CD4-positive, alpha-beta T cell treated with Interferon gamma for 1 hour (primary cell): ENCODE measurements at places on chromosomes 11 and 22.

DNA sequence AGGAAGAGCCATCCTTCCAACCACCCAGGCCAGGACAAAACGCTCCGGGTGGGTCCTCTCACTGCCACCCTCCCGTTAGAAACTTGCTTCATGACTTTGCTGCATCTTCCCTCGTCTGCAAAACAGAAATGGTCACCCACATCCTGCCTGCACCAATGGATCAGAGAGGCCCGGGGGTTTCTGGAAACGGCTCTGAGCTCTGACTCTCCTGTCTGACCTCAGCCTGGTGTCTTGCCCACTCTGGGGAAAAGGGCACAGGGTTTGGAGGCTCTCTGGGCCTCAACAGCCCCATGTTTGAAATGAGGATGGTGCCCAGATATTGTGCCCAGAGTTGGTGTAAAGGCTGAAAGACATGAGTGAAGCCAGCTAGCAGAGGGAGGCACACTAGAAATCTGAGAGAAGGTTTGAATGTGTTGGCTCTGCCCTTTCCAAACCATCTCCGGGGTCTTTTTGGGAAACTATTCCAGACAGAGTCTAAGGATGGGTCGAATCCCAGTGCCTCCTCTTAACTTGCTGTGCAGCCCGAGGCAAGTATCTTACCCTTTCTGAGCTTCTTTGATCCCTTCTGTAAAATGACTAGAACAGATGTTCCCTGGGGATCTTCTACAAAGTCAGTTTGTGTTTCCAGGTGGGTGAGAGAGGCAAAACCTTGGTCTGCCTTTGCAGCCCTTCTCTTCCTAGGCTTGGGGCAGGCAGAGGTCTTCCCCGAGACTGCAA lies 2.1 kb downstream of the CRYBB3 start:
- no peak for DNase-seq

- no peak for DNase-seq
Measured at GRCh38 chr11:91305402-91305801, 919.2 kb upstream of the FAT3 start.

DNA sequence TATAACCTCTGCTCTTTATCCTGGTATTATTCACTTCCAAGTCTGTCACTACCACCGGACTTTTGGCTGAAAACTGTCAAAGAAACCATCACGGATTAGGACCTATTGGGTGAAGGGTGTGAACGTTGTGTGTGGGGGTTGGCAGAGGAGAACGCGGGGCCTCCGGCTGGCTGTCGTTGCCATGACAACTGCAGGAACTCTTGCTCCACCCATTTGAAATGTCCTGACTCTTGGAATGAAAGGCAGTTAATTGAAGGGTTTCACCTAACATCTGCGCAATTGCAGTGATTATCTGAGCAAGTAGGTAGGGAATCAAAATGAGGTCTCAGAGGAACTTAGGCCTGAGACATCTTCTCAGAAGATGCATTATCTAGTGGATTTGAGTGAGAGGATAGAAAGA lies 60.9 kb upstream of the CLMP start:
- DNase-seq, result no peak

DNA sequence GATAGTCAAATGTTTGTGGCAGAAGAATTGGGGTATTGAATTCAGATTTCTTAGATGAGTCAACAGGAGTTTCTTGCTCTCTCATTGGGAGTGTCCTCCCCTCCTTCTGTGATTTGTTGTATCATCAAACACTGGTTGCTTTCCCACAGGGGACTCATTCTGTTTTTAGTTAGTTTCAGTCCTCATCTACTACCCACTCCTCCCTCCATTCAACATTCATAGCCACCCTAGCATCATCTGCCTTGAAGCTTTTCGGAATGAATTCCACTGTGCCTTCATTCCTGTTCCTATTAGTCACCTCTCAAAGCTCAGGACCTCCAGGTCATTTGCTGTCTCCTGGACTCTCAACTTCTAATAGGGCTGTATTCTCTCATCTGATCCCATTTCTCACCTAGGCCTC lies 31.5 kb upstream of the RAB38 start:
- no peak for DNase-seq

DNA sequence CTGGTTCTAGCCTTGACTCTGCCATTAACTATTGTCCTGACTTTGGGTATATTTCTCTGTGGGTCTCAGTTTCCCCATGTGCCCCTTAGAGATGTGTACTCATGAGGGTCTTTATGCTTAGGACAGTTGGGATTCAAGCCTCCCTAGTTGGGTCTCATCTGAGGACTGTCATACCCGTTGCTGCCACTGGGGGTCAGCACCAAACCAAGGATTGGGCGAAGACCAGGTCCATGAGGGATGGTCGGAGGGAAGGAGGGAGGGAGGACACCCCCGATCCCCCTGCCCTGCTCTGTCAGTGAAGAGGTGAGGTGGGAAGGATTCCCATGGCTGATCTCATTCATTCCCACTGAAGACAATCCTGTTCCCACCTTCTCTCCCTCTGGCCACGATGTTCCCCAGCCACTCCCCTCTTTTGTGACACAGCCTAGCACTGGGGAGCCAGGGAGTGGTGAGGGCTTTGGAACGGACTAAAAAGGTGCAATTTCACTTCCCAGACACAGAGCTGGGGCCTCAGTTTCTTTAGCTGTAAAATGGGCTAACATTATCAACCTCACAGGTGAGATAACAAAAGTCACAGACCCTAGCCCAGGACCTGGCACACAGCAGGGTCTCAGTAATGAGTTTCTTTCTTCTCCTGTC lies 12.4 kb upstream of the KLHL35 start:
- DNase-seq, result peak; percentile 57

DNA sequence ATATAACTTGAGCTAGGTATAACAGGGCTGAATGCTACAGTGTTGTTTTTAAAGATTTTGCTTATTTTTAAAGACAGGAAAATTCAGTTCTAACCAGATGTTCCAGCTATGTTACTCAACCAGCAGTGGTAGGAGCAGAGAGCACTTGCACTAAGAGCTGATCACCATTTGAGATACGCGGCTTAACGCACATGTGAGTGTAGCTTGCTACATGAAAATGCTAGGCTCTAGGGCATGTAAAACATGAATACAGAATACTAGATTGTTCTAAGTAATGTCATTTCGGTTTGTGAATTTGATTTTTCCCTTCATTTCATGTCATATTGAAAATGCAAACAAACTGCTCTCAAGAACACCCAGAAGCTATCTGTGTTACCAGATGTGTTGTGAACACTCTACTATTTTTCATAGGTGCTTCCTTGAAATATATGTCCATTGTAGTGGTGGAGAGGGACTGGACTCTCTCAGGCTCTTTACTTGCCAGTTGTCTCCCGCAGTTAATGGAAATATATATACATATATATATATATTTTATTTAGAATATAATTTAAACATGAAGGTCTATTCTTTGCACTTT lies 10.8 kb upstream of the TECTA start:
- no peak for DNase-seq

DNA sequence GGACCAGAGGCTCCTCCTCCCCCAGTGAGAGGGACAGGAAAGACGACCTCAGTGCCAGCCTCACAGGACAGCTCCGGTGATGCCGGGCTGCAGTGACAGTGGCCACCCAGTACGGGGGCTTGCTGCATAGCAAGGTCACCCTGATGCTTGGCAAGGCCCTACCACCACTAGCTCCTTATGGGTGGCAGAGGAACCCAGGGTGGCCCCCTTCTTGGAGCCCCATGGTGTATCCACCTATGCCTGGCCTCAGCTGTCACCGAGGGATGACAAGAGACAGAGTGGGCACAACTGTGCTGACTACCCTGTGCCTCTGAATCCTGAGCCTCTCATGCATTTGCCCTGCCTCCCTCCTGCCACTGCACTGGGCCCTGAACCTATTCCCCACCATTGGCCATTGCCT lies 809.2 kb downstream of the TBC1D22A start:
- DNase-seq, result no peak

DNA sequence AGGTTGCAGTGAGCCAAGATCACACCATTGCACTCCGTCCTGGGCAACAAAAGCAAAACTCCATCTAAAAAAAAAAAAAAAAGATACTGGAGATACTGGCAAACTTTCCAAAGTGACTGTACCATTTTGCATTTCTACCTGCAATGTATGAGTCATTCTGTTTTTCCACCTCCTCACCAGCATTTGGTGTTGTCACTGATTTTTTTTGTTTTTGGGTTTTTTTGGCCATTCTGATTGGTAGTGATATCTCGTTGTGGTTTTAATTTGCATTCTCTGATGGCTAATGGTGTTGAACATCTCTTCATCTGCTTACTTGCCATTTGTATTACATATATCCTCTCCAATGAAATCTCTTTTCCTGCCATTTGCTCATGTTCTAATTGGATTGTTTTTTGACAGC lies 12.0 kb upstream of the RBX1 start:
- DNase-seq, result no peak

DNA sequence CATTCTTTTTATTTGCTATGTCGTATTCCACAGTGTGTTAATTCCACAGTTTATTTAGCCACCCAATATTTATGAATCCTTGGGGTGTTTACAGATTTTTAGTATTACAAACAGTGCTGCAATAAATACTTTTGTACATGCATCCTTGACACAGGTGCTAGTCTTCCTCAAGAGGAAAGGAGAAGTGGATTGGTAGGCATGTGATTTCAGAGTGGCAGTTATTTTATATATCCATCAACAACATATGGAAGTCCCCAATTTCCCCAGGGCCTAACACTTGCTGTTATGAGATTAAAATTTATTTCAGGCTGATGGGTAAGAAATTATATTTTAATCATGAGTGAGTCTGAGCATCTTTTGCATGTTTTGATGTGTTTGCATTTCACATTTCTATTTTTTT lies 17.9 kb downstream of the TRIM44 start:
- DNase-seq, result no peak

GRCh38 chr11:127624306-127624856 lies 623.8 kb upstream of the KIRREL3 start:
- no peak for DNase-seq

GRCh38 chr11:78906566-78906965 lies 331.9 kb upstream of the NARS2 start:
- DNase-seq, result no peak

DNA sequence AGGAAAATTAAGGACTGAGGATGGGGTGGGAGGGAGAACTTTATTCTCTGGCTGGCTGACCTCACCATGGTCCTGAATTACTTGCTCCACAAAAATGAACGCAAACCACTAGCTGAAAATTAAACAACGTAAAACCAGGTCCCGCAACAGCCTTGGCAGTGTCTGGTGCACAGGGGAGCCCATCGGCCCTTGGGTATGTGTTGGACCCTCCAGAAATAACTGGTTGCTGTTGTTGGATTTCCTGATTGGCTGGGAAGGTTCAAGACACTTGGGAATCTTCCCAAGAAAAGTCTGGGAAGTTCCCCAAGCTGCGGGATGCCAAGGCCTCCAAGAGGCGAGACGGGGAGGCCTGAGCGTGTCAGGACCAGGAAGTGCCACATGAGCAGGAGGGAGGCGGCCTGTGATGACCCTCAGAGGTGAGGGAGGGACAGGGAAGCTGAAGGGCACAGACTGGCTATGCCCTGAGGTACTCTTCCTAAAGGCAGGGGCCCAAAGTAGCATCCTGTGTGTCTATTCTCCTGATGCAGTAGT lies 10.4 kb upstream of the RASL10A start:
- no peak for DNase-seq

- peak; percentile 98 for DNase-seq
Measured at GRCh38 chr11:3841426-3842350, 929 bp upstream of the RHOG start.

DNA sequence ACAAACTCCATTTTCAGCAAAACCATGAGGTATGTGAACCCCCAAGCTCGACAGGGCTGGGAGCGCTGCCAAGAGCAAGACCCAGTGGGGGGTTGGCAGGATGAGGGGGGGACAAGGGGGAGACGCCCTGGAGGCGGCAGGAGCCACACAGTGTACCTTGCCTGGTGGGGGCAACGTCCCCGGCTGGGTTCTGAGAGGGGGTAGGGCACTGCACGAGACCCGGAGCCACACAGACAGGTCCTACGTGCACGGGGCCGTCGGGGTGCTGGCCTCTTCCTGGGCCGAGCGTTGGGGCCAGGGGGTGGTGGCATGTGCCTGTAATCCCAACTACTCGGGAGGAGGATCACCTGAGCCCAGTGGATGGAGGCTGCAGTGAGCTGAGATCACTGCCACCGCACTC lies 28.8 kb downstream of the TBX1 start:
- no peak for DNase-seq

DNA sequence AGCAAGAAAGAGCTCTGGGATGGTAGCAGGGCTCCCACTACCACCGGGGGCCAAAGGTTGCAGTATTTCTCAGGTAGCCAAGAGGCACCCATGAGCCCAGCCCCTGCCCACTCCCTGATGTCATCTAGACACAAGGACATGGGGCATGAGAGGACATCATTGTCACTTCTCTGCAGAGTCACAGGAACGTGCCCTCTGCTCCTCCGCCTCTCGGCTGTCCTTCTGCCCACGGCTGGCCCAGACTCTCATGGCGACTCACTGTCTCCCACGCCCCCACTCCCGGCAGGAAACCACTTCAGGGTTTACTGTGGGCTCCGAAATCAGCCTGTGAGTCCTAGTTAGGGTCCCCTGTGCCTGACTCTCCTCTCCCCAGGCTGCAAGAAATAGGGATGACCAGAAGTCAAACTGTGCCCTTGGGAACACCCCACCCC lies 1.8 kb upstream of the GAL start:
- no peak for DNase-seq

GRCh38 chr22:37244922-37245722 lies 1.1 kb upstream of the RAC2 start:
- DNase-seq, result peak; percentile 43

GRCh38 chr11:127039591-127039990 lies 39.0 kb upstream of the KIRREL3 start:
- DNase-seq, result no peak

DNA sequence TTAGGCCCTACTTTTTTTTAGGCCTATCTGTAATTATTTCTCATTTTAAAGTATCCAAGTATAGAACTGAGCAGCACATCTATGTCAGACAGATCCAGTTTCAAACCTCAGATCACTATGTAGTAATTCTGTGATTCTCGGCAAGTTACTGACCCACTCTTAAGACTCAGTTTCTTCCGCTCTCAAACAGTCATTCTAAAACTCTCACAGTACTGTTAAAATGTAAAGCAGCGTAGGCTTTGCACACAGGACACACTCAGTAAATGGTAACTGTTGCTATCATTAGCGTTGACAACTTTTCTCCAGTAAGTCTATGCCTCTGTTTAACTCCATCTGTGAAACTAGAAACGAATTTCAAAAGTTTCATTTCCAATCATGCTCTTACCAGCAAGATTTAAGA lies 277.1 kb downstream of the TTC28 start:
- DNase-seq, result no peak

DNA sequence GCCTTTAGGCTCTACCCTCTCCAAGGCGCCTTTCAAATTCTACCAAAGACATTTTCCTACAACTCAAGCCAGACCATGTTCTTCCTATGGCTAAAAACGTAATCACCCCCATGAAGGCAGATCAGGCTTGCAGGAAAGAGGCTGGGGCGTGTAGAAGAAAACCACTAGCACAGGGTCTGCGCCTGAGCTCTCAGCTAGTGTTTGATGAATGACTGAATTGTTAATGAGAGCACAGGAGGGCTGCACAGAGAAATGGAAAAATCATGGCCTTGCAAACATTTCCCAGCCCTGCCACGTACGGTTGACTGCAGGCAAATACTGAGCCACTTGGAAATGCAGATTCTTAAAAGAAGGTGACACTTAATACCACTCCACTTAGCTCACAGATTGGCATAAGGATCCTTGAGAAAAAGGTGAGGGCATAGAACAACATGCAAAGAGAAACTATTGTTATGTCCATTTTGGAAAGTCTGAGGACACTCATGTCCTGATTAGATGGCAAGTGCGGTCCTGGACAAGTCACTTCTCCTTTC lies 148.6 kb downstream of the NXPE2 start:
- no peak for DNase-seq
